ENCODE measurements at places on chromosomes 3 and 15. TPM values are rescaled to one million over a fixed set of nuclear protein-coding genes. Genes with fewer than 3 reads are reported as not detected.

TMEM115 gene
- total RNA-seq = 85.1 TPM

PYGO1 gene
- total RNA-seq = 6.1 TPM

CLDN18 gene
- not detected for total RNA-seq

SAMD7 gene
- not detected for total RNA-seq

TMED3 gene
- total RNA-seq = 114 TPM

ZNF502 gene
- total RNA-seq = 3.9 TPM

GPR62 gene
- total RNA-seq = not detected

DZIP1L gene
- total RNA-seq = 20.8 TPM

DUOXA1 gene
- not detected for total RNA-seq

ZNF662 gene
- total RNA-seq = 1.3 TPM

GABRR3 gene
- not detected for total RNA-seq

GOLGA6B gene
- not detected for total RNA-seq

HRG gene
- total RNA-seq = not detected

CNTN3 gene
- 2.6 TPM for total RNA-seq

KNL1 gene
- 63.7 TPM for total RNA-seq

CHRM5 gene
- total RNA-seq = under 0.01 TPM

PCSK6 gene
- total RNA-seq = 1.1 TPM

RPL22L1 gene
- total RNA-seq = 86.0 TPM

CPN2 gene
- not detected for total RNA-seq

SCN11A gene
- total RNA-seq = under 0.01 TPM

ARID3B gene
- 4.4 TPM for total RNA-seq

ATP6V1A gene
- 125 TPM for total RNA-seq

RASL12 gene
- total RNA-seq = 1.6 TPM

GOLGA6D gene
- not detected for total RNA-seq

TGM5 gene
- not detected for total RNA-seq

P2RY14 gene
- 0.14 TPM for total RNA-seq

ANKRD34C gene
- not detected for total RNA-seq

Data from placental pericyte (primary cell).